Stimulated activated CD8-positive, alpha-beta memory T cell treated with anti-CD3 and anti-CD28 coated beads, Interleukin-2, amount 100 ng/mL, for 1 hour (primary cell): ENCODE measurements at places on chromosomes 13 and 19.
A peak's percentile ranks its signal among the peaks of the same experiment; 100 is the strongest.

DNA sequence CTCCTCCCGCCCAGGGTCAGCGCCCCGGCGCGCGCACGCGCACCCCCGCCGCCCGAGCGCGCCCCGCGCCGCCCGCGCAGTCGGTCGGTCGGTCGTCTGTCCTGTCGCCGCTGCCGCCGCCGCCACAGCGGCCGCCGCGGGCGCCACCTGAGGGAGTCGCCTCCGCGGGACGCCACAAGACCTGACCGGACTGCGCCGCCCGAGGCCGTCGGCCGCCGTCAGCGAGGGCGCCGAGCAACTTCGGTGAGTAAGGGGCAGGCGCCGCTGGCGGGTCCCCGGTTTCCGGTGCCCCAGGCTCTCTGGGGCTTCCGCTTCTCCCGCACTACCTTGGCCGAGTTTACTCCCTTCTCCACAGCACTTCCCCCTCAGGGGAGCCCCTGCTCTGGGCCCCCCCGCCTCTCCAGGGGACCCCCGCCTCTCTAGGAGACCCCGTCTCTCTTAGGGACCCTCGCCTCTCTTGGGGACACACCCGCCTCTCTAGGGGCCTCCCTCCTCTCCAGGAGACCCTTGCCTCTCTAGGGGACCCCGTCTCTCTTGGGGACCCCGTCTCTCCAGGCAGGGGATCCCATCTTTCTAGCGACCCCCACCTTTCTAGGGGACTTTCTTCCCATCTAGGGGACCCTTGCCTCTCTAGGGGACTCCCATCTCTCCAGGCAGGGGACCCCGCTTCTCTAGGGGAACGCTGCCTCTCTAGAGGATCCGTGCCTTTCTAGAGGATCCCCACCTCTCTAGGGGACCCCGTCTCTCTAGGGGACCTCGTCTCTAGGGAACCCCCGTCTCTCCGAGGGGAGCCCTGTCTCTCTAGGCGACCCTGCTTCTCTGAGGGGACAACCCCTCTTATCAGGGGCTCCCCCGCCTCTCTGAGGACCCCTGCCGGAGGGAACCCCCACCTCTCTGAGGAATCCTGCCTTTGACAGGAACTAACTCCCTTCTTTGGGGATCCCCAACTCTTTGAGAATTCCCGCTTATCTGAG, 19.3 kb upstream of the GATAD2A start:
- DNase-seq: peak; percentile 35

DNA sequence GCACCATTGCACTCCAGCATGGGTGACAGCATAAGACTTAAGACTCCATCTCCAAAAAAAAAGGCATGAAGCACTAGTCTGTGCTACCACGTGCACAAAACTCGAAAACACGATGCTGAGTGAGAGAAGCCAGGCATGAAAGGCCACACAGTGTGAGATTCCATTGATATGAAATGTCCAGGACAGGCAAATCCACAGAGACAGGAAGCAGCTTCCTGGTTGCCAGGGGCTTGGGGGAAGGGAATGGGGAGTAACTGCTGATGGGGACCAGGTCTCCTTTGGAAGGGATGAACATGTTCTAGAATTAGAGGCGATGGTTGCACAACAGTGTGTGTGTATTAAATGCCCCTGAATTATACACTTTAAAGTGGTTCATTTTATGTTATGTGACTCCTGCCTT, 15.9 kb upstream of the JUND start:
- no peak for DNase-seq

GRCh38 chr19:33304760-33305647, 2.7 kb upstream of the CEBPA start:
- DNase-seq: no peak

- DNase-seq: no peak
These were observed 229.1 kb upstream of the TSHZ3 start for GRCh38 chr19:31578326-31578725.

DNA sequence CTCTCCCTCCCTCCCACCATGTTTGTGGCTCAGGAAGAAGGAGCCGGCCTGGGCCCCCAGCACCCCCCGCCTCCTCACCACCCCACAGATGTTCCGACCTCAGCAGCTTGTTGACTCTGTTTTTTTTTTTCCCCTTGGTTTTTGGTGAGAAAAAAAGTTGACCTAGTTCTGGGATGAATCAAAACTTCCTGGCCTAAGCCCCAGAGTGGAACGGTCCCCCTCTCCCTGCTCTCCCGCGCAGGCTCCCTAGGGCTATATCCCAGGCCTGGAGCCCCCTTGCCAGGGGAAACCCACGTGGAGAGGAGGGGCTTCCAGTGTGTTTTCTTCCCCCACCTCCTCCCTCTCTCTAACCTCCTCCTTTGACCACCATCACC, 4.0 kb downstream of the COL5A3 start:
- DNase-seq: no peak

DNA sequence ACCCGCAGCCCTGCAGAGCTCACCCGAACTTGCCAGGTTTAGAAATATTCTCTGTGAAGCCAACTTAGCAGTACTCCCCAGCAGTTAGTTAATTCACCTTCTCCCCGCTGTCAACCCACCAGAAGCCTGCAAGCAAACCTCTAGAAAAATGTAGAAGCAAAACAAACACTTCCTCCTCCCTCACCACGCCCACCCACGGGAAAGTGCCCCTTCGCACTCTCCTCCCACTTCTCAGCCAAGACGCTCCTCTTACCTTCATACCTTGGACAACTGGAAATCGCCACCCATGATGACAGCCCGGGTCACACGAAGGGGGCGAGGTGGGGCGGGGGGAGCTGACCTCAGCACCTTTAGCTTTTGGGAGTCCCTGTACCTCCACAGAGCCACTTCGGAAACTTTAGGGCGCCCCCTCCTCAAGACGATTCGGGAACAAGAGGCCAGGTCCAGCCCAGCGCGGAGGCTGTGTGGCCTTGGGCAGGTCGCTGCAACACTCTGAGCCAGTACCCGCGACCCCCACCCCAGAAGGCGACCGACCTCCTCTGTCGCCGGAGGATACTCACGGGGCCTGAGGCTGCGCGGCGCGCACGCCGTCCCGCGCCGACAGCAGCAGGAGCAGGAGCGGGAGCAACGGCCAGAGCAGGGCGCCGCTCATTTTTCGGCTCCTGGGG, 485 bp downstream of the CPAMD8 start:
- DNase-seq: no peak

- no peak for DNase-seq
These were observed 150.3 kb downstream of the KATNAL1 start for GRCh38 chr13:30156826-30157615.

GRCh38 chr19:16062789-16063188, 13.5 kb upstream of the TPM4 start:
- no peak for DNase-seq

GRCh38 chr19:48728911-48729664, 9.6 kb upstream of the MAMSTR start:
- DNase-seq: no peak

- no peak for DNase-seq
These were observed 348.5 kb upstream of the ARGLU1 start for GRCh38 chr13:106916329-106916976.

GRCh38 chr13:110458594-110459365, 102.7 kb downstream of the RAB20 start:
- DNase-seq: no peak

- DNase-seq: no peak
These were observed 499 bp downstream of the LSM7 start for GRCh38 chr19:2327773-2328400.

DNA sequence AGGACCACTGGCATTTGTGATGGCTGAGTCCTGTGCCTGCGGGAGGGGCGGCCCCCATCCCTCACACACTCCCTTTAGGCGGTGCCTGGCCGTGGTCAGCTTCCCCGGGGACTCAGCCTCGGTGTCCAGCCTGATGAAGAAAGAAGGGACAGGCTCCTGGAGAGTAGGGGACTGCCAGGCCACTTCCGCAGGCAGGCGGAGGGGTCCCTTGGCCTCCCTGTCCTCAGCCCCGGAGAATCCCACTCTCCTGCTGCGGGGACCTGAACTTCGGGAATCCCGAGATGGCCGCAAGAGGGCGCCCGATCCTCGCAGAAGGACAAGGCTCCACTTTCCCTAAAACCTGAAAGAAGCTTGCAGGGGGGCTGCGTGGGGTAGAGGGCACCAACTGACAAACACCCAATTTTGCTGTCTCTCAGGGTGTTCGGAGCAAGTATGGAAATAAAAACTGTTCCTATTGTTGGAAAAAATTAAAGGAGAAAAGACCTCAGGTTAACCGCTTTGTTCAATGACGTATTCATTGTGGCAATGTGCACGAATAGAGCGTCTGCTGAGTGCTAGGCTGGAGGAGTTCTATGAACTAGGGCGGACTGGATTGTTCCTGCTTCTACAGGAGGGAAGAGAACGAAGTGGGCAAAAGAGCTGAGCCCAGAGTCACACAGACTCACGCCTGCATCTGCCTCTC, 297.3 kb downstream of the ZNF536 start:
- no peak for DNase-seq

- no peak for DNase-seq
These were observed 3.3 kb upstream of the RAX2 start for GRCh38 chr19:3775374-3775711.

GRCh38 chr19:45501730-45502014, 3.4 kb downstream of the PPM1N start:
- no peak for DNase-seq

- no peak for DNase-seq
These were observed 202.7 kb upstream of the GPC6 start for GRCh38 chr13:93023929-93024328.

DNA sequence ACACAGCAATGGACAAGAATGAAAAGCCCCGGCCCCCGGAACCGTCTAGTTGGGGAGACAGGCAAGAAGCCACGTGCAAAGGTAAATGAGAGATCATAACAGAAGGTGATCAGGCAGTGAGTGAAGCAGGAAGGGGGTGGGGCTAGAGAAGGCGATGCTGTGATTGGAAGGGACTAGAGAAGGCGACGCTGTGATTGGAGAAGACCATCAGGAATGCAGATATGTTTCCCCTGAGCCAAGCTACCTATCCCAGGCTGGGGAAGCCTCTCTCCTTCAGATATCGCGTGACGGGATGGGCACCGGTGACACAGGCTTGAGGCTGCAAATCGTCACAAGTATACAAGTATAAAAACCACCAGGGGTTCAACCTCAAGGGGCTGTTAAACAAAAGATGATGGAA, 21.8 kb downstream of the DCAF15 start:
- DNase-seq: no peak

- DNase-seq: no peak
These were observed 1.5 kb downstream of the KMT5C start for GRCh38 chr19:55341171-55341588.

DNA sequence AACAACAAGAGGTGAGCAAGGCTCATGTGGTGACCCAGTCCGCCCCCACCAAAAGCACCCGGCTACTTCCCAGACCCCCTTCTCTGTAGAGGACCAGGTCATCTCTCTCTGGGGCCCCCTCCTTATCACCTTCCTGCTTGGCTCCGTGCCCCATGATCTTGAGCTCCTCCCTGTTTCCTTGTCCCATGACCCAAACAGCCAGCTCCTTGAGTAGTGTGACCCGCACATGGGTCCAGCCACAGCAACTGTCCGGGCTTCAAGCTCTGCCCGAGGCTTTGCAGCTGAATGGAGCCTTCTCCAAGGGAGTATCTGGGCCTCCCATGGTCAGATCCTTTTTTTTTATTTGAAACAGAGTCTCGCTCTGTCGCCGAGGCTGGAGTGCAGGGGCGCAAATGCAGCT, 61.8 kb downstream of the MYO9B start:
- no peak for DNase-seq

GRCh38 chr13:43293986-43294385, 270.6 kb downstream of the DNAJC15 start:
- DNase-seq: no peak
